ENCODE measurements at places on chromosomes 7 and 10.

GRCh38 chr10:124329941-124330340, 88.8 kb downstream of the OAT start:
- DNase-seq: no peak

- DNase-seq: no peak
Measured at GRCh38 chr10:12945690-12946359, 55.7 kb downstream of the CCDC3 start.

DNA sequence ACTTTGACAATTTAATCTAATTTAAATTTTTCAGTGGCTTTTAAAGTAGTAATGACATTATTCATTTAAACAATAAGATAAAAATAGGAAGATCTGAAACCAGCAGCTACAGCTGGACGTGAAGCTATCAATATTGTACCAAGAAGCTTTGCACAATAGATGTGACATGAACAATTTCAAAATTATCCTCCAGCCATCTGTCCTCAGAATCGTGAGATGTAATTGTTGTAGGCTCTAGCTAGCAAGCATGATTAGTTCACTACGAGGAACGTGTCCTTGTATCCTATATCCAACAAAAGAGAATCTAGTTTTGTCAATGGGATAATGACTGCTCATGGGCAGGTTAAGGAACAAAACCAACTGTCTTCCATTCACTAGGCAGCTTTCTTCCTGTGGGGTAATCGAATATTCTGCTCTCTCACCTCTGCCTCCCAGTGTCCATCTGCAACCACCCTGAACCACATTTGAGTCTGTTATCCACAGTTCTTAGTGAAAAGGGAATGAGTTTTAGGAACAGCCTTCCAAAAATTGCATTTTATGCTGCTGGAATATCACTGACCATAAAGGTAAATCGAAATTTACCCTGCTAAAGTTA, 247.3 kb downstream of the PARD3 start:
- DNase-seq: no peak

- DNase-seq: no peak
Measured at GRCh38 chr7:147579148-147579547, 1011.4 kb upstream of the C7orf33 start.

DNA sequence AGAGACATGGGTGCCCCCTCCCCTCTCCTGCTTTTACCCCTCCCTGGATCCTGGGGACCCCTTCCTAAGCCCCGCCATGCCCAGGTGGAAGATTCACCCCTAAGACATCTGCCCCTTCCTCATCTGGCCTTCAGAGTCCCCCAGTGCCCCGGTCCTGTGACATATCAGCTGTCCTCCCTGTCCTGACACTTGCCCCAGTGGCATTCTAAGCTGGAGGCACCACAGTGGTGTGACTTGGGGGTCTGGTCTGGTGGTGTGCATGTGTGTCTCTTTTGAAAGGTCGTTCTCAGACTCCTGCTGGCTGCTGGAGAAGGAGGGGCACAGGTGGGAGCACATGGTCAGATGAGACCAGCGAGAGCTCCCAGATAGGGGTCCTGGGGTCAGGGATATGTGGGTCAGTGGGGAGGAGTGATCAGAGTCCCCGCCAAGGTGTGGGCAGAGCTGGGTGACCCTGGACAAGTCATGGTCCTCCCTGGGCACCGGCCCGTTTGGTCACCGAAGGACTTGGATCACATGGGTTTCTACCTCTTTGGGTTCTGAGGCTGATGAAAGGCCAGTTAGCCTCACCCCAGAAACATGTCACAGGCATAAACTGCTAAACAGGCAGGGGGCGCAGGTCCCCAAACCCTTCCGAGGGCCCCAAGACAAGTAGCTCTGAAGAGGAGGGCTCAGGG, 645 bp upstream of the TFR2 start:
- DNase-seq: no peak

DNA sequence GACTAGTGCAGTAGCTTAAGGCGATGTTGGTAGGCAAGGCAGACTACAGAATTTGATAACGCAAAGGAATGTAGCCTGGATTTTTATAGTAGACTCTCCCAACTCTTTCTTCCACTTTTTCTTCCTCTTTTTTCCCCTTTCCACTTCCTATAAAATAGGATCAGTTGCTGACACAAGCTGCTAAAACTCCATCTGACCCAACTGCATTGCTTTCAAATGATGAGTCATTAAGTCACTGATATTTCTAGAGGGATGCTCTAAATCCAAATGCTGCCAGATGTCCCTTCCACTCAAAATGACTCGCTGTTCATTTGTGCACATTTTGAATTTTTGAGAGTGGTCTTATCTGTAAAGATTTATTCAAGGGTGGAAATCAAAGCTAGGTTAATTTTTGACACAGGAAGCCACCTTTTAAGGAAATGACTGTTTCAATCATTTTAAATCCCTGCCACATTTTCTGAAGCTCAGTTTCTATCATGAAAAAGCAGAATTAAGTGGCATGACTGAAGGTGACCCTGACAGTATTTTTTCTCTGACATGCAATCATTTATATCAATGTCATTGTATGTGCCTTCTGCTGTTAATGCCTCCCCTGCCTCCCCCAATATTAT, 25.8 kb upstream of the SFMBT2 start:
- no peak for DNase-seq

- DNase-seq: no peak
Measured at GRCh38 chr7:27520815-27521790, 141.6 kb downstream of the HIBADH start.

- DNase-seq: no peak
Measured at GRCh38 chr7:30817371-30817767, 46.2 kb downstream of the MINDY4 start.
